ENCODE measurements at places on chromosomes 6 and 20. TPM values are rescaled to one million over a fixed set of nuclear protein-coding genes. Genes with fewer than 3 reads are reported as not detected.

The CALHM6 gene
- 1.2 TPM for total RNA-seq

- DNase-seq, result no peak
These were observed 206.7 kb downstream of the MANEA start for GRCh38 chr6:95784019-95784418.

- no peak for DNase-seq
These were observed 74.3 kb downstream of the ARID1B start for GRCh38 chr6:156851454-156851921.

The OR12D3 gene
- not detected for total RNA-seq

The HNF4A gene
- not detected for total RNA-seq

GRCh38 chr20:24838546-24839535, 110.2 kb upstream of the CST7 start:
- no peak for DNase-seq

- no peak for DNase-seq
These were observed 167.4 kb downstream of the CDH4 start for GRCh38 chr20:61419501-61419900.

DNA sequence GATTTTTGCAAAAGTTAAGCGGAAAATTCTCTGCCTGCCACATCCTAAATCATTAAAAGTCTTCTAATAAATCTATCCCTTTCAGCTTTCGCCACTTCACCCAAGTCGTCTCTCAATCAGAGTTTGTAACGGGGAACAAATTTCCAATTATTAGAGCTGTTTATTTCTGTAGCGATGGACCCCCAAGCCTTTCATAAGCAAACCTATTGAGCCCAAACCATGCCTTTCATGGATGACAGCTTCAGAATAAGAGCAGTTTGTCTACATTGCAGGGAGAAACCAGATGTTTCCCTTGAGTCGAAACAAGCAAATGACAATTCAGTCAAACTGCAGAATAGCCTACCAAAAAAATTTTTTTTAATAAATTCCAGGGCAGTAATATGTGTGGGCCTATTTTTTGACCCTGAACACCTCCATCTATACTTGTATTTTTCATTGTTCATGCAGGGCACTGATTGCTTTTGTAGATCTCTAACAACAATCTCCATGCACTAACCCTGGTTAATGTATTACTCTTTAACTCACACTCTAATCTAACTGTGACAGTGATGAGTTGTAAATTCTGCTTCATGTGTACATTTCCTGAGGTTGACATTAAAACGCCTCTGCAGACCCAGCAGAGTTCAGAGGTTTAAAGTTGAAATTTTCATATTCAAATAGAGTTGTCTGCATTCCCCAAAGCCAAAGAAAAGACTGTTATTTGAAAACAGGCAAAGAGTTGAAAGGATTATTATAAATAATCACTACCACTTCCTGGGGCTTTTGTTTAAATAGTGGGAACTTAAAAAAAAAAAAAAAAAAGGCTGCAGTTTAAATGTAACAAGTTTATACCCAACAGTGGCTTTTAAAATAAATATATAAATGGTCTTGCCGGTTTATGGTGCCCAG, 64.5 kb downstream of the ATP9A start:
- no peak for DNase-seq

The RNF144B gene
- 22.2 TPM for total RNA-seq

All from left ventricle myocardium superior (tissue), 1 donor.